H1 (cell line): ENCODE measurements at places on chromosomes 1 and 21.

DNA sequence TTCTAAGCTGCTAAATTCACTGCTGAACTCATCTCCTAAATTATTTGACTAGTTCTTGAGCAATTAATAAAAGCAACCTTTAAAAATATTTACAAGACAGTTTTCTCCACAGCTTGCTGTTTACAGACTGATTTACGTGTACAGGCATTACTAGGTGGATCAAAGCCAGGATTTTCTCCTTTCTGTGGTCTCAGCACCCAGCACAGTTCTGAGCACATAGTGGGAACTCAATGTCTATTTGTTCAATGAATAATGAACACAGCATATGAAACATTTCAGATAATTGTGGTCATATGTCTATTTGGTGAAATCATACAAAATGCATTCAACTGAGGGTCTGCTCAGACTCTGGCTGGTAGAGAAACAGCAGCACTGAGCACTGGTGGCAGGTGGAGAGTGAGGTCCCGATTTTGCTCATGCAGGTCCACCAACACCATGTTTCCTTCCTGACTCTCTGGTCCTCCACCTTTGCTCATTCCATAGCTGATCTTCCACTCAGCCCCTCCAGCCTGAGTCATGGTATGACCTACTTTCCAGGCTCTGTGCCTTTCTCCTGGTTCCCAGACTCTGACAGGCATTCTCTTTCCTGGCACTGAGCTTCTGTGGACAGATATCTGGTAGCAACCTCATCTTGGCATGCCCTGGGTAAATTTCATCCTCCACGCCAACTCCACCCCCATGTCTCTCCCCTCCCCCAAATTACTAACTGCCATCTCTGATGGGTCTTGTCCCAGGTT, 311.3 kb downstream of the TGFB2 start:
- no peaks in the 10 kb centered on the region for H3K27me3 ChIP-seq
- no peak overlapping the region for H3K4me3 ChIP-seq
- H3K36me3 ChIP-seq, result no peaks in the 10 kb centered on the region
- H3K4me1 ChIP-seq, result no peaks in the 10 kb centered on the region

- H3K4me1 ChIP-seq, result no peaks in the 10 kb centered on the region
- H3K4me3 ChIP-seq, result no peak overlapping the region
- H3K36me3 ChIP-seq, result no peaks in the 10 kb centered on the region
- no peak overlapping the region for H3K27ac ChIP-seq
- DNase-seq, result no peak
Measured at GRCh38 chr1:198848206-198848605, 209.4 kb downstream of the PTPRC start.

GRCh38 chr1:152786077-152786476, at the start of gene LCE1E:
TSS of gene LCE1E (plus strand) at chr1:152786257. CDS start at chr1:152787300, 1,043 bp downstream.
- H3K27me3 ChIP-seq, result peaks cover 1% of the 10 kb centered on the region
- no peak within 1 kb of the TSS for H3K4me3 ChIP-seq
- no peak within 1 kb of the TSS for H3K27ac ChIP-seq

DNA sequence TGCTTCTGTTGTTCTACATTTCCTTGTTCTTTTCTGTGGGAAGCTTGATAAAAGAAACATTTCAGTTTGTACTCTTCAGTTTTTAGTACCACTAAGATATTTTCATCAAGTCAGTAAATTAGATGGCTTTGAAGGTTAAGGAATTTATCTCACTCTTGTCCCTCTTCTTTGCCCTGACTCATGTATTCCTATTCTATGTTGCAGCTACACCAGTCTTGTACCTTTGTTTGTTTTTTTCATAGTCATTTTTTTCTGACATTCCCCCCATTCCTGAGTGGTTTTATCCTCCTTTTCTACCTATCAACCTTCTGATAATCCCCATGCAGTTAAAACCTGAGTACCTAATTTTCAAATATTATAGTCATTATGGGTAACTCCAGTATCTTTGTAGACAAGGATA, 65.4 kb downstream of the MAST2 start:
- H3K36me3 ChIP-seq, result no peaks in the 10 kb centered on the region
- no peak overlapping the region for H3K4me3 ChIP-seq
- H3K27ac ChIP-seq, result no peak overlapping the region
- DNase-seq, result no peak

- no peak overlapping the region for H3K4me3 ChIP-seq
- no peaks in the 10 kb centered on the region for H3K27me3 ChIP-seq
- H3K36me3 ChIP-seq, result peaks cover 3% of the 10 kb centered on the region; the same call in 1 of the 2 replicates
- peaks cover 14% of the 10 kb centered on the region for H3K4me1 ChIP-seq
Measured at GRCh38 chr1:64495878-64496277, 25.9 kb downstream of the CACHD1 start.

DNA sequence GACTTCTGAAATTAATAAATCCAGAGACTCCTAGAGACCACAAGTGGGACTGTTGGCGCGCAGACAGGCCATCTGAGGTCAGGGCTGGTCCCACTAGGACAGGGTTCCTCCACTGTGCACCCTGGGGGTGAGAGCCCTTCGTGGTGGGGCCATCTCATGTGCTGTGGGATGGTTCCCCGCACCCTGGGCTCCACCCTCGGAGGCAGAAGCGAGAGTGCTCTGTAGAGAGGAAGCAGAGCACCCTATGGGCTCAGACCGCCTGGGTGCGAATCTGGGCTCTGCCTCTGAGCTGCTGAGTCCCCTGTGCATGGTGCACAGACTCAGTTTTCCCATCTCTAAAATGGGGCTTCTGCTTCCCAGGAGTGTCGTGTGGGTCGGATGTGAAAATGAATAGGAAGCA, 227.3 kb downstream of the NPHP4 start:
- no peak overlapping the region for H3K27ac ChIP-seq
- no peak for DNase-seq
- no peaks in the 10 kb centered on the region for H3K36me3 ChIP-seq
- no peaks in the 10 kb centered on the region; the same call in 1 of the 2 replicates for H3K27me3 ChIP-seq

DNA sequence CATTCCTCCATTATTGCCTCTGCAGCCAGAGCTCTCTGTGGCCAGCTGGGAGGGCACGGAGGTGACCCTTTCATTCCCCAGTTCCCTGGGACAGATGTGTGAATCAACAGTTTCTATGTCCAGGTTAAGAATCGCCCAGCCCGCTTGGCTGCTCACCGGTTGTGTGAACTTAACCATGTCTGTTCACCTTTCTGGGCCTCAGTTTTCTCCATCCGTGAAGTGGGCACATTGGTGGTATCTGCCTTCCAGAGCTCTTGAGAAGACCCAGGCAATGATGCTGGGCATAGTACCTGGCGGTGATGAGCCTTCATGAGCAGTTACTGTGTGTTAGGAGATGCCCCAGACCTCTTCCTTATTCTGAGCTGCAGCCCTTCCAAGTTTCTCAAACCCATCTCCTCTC, 238.3 kb downstream of the MATN1 start:
- DNase-seq, result no peak
- H3K4me1 ChIP-seq, result no peaks in the 10 kb centered on the region
- no peak overlapping the region for H3K27ac ChIP-seq
- H3K4me3 ChIP-seq, result no peak overlapping the region
- no peaks in the 10 kb centered on the region for H3K27me3 ChIP-seq
- H3K36me3 ChIP-seq, result no peaks in the 10 kb centered on the region

- H3K4me3 ChIP-seq, result no peak overlapping the region
- no peaks in the 10 kb centered on the region for H3K27me3 ChIP-seq
- H3K36me3 ChIP-seq, result no peaks in the 10 kb centered on the region
- H3K4me1 ChIP-seq, result peaks cover 11% of the 10 kb centered on the region; the same call in 1 of the 2 replicates
Measured at GRCh38 chr21:38355992-38356781, 99.4 kb downstream of the KCNJ15 start.

DNA sequence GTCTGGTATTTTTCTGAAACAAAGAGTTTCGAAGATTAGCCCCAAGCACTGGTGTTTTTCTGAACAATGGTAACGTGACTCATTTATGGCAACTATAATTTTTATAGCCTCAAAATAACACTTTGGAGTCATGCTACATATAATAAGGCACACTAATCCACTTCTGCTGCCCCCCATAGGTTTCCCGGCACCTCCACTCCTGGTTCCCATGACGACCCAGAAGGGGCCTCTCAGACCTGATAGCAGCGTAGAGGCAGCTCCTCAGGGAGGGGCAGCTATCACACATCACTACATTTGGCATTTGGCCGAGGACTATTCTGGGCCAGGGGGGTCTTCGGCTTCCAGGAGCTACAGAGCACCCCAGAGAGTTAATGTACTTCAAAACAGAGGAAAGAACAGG, 23.3 kb downstream of the CAPN8 start:
- H3K27me3 ChIP-seq, result no peaks in the 10 kb centered on the region
- H3K36me3 ChIP-seq, result no peaks in the 10 kb centered on the region
- H3K4me1 ChIP-seq, result peaks cover 12% of the 10 kb centered on the region

- DNase-seq, result no peak
- peaks cover 1% of the 10 kb centered on the region for H3K27me3 ChIP-seq
- H3K4me1 ChIP-seq, result no peaks in the 10 kb centered on the region
- no peak overlapping the region for H3K4me3 ChIP-seq
Measured at GRCh38 chr21:15011967-15012366, 52.8 kb downstream of the NRIP1 start.

- H3K4me3 ChIP-seq, result no peak overlapping the region
- DNase-seq, result no peak
- H3K36me3 ChIP-seq, result no peaks in the 10 kb centered on the region
- H3K27ac ChIP-seq, result no peak overlapping the region
- H3K4me1 ChIP-seq, result no peaks in the 10 kb centered on the region
Measured at GRCh38 chr1:76695535-76695934, 171.7 kb upstream of the ST6GALNAC5 start.

GRCh38 chr21:24093032-24093431, 1514.2 kb downstream of the MRPL39 start:
- DNase-seq, result no peak
- H3K27me3 ChIP-seq, result no peaks in the 10 kb centered on the region
- no peak overlapping the region for H3K4me3 ChIP-seq
- no peaks in the 10 kb centered on the region for H3K36me3 ChIP-seq
- H3K27ac ChIP-seq, result no peak overlapping the region
- no peaks in the 10 kb centered on the region for H3K4me1 ChIP-seq

DNA sequence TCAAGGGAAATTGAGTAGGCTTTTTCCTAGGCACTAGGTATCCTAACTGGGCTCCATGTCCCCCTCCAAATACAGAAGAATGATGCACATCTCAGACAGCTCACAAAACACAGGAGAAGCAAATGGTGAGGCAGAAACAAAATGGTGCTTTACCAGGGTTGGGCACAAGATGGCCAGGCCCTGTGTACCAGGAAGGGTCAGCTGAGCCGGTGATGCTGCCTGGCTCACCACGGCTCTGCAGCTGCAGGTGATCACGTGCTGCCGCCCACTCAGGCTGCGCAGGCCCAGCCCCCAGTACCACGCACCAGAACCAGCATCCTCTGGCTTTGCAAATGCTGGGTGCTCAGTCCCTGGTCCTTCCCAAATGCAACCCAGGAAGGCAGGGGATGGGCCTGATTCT, 993 bp upstream of the DSCAM start:
- H3K36me3 ChIP-seq, result no peaks in the 10 kb centered on the region
- peaks cover 25% of the 10 kb centered on the region for H3K27me3 ChIP-seq
- no peak overlapping the region for H3K4me3 ChIP-seq
- no peak overlapping the region for H3K27ac ChIP-seq
- 0 out of 2 replicates have a peak, but pooled peaks cover 4% of the 10 kb centered on the region for H3K4me1 ChIP-seq
- no peak for DNase-seq

- no peaks in the 10 kb centered on the region for H3K36me3 ChIP-seq
- no peaks in the 10 kb centered on the region for H3K27me3 ChIP-seq
- H3K27ac ChIP-seq, result no peak overlapping the region
- H3K4me1 ChIP-seq, result peaks cover 3% of the 10 kb centered on the region
- no peak for DNase-seq
Measured at GRCh38 chr21:34100790-34101189, 27.4 kb downstream of the MRPS6 start.

DNA sequence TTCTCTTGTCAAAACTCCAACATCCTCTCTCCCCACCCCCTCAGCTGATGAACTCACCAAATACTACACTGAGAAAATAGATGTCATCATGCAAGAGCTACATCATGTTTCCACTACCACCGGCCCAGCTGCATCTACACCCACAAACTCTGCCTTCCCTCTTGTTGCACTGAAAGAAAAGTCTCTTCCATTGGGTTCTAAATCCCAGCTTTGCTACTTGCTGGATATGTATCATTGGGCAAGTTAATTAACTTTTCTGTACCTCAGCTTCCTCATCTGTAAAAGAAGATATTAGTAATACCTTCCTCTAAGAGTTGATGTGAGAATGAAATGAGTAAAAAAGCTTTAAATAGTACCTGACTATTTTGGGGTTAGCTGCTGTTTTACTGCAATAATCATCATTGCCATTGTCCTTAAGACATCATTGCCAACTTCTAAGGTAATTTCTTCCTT, 108.6 kb downstream of the OLFML2B start:
- no peaks in the 10 kb centered on the region for H3K27me3 ChIP-seq
- no peak for DNase-seq
- no peaks in the 10 kb centered on the region for H3K4me1 ChIP-seq
- H3K27ac ChIP-seq, result no peak overlapping the region

DNA sequence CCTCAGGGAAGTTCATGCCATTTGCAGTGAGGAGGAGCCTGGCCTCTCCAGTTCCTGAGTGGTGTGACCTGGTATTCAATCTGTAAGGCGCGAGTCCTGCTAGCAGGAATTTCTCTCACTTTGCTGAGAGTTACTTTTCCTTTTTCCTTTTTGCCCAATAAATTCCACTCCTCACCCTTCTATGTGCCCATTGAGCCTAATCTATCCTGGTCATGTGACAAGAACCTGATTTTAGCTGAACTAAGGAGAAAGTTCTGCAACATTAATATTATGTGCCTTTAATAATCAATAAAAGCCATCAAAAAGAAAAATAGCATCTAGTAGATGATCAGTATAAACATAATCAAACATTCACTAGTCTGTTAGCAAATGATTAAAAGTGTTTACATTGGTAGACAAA, 136.1 kb upstream of the POGK start:
- H3K4me3 ChIP-seq, result no peak overlapping the region
- H3K27ac ChIP-seq, result no peak overlapping the region
- no peaks in the 10 kb centered on the region for H3K4me1 ChIP-seq
- H3K27me3 ChIP-seq, result no peaks in the 10 kb centered on the region

DNA sequence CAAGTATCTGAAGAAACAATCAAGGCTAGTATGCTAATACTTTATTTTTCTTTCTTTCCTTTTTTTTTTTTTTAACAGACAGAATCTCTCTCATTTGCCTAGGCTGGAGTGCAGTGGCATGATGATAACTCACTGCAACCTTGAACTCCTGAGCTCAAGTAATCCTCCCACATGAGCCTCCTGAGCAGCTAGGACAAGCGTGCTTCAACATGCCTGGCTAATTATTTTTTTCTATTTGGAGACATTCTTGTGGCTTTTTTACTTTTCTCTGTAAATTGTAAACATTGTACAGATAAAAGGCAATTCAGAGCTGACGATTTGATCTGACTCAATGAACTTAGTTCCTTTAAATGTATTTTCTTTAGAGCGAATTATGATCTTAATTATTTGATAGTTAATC, 41.4 kb downstream of the CCDC18 start:
- H3K27ac ChIP-seq, result no peak overlapping the region
- no peaks in the 10 kb centered on the region for H3K4me1 ChIP-seq
- no peaks in the 10 kb centered on the region for H3K27me3 ChIP-seq

- no peaks in the 10 kb centered on the region for H3K4me1 ChIP-seq
- H3K27me3 ChIP-seq, result no peaks in the 10 kb centered on the region
- no peaks in the 10 kb centered on the region for H3K36me3 ChIP-seq
- no peak overlapping the region for H3K27ac ChIP-seq
- H3K4me3 ChIP-seq, result no peak overlapping the region
Measured at GRCh38 chr1:214864896-214865688, 217.4 kb upstream of the KCNK2 start.
